Left colon (tissue), 2 donors: ENCODE measurements at places on chromosomes 7 and 10. TPM values are rescaled to one million over a fixed set of nuclear protein-coding genes. Genes with fewer than 3 reads are reported as not detected.

DNA sequence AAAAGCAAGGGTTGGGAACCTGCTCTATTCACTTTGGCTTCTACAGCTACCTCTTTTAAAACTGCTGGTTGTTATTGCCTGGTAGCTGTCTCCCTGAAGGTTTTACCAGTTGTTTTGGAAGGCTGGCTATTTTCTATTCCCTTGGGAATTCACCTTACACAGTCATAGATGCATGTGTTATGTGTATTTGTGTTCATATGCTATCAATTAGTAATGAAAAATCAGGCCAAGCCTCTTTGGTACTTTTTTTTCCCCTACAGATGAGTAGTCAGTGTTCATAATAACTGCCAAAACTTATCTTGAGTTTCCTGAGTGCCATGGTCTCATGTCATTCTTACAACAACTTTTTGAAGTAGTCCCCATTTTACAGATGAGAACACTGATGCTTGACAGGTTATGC, 738.0 kb upstream of the GALNT17 start:
- DNase-seq: no peak

DNA sequence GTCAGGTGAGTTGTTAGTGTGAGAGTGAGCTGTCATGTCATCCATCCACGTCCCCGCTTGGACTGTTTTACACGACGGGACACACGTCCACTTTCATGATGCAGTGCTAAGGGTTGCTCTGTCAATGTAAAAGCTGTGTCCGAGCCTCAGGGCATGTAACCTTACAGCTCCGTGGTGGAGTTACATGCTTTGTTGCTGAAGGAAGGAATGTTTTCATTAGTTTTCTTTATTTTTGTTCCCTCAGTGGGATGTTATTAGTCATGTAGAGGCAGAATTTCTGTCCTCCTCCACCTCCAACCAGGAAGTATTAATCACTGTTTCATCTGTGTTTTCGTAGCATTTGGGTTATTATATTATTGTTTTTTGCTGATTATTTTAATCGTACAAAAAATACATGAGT, 88.6 kb downstream of the NRG3 start:
- DNase-seq: no peak

DNA sequence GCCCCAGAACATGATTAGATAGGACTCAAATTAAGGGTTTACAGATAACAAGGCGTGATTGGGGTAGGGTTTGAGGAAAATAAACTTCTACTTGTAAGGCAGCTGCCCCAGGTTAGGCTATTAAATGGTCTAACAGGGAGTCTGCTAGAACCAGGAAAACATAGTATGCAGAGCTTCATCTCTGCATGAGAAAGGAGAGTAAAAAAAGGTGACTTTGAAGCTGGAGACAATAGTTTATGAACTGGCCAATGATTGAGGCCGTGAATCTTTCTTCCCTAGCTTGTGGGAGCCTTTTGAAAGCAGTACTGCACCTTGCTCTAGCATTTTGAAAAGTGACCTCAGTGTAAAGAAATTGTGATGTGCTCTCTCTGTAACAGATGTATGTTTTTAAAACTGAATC, 48.5 kb upstream of the STARD3NL start:
- DNase-seq: no peak

DNA sequence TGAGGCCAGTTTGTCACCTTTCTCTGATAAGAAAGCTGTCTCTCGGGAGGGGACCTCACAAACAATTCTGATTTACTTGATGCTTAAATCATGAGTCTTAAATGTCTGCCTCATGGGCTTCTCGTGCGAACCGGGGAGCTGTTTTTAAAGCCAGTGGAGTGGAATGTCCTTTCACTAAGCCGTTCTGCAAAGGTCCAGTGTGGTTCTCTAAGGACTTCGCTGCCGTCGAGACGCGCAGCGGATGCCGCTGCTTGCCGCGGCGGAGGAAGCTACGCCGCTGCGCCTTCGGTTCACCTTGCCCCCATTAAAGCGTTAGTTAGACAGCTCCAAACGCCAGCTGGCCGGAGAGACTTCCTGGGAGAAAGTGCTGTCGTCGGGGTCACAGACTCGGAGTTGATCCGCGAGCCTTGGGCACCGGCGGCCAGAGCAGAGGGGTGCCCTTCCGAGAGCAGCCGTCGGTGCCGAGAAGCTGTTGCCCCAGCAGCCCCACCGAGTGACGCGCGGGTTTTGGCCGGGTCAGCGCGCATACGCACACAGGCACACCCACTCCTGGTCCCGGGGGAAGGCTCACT, 1.3 kb upstream of the HMX3 start:
- no peak for DNase-seq

DNA sequence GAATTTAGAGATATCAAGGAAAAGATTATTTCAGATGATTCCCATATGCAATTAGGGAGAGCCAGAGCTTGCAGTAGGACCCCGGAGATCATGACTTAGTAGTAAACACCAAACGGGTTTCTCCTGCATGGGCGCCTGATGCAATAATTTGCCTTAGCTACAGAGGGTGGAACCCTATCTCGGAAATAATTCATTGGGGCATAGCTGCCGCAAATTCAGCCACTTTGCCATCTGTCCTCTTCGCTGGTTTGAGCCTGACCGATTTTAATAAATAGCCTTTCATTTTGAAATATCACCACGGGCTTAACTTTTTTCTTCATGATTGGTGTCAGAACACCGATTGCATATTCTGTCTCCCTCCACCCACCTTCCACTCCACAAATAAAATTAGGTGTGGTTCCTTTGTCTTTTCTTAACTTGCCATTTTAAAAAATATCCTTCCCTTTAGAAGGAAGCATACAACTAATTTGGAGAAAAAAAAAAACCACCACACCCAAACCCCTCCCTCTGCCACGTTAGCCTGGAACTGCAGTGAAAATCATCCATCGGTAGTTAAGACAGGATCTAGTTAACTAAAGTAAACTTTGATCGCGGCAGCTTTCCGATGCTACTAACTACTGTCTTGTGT, 1.4 kb downstream of the GARS1 start:
- DNase-seq: peak; percentile 31

GRCh38 chr10:52316001-52316400, 1.9 kb downstream of the DKK1 start:
- DNase-seq: no peak

- no peak for DNase-seq
Observed at GRCh38 chr7:87505557-87506245, 30.2 kb upstream of the ABCB4 start.

- DNase-seq: no peak
Observed at GRCh38 chr7:137768366-137768765, 78.4 kb downstream of the DGKI start.

GRCh38 chr10:98861962-98862361, 373.7 kb downstream of the HPSE2 start:
- no peak for DNase-seq

GRCh38 chr7:42606193-42606905, 305.5 kb downstream of the C7orf25 start:
- no peak for DNase-seq

DNA sequence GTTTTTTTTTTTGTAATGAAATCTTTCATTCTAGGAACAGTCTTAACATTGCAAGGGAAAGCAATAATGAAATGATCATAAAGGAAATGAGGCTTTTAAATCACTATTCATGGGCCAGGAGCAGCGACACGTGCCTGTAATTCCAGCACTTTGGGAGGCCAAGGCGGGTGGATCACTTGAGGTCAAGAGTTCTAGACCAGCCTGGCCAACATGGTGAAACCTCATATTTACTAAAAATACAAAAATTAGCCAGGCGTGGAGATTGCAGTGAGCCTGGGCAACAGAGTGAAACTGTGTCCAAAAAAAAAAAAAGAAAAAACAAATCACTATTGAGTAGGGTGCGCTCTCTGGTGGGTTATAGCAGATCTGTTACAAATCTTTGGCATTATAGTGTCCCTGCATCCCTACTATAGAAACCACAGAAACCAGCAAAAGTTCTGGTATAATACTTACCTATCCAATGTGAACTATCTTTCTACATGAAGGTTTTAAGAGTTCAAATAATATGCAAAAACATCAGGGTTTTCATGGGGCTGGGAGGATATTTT, 72.1 kb downstream of the GLI3 start:
- DNase-seq: no peak

- no peak for DNase-seq
Observed at GRCh38 chr7:92768501-92769393, 67.6 kb downstream of the CDK6 start.

Gene ADARB2
- total RNA-seq: 0.73 TPM

Gene ANXA8
- total RNA-seq: not detected

Gene EBLN1
- not detected for total RNA-seq

Gene STRIP2
- total RNA-seq: 2.4 TPM

Gene OR2A12
- not detected for total RNA-seq

Gene ELMO1
- total RNA-seq: 16.1 TPM
